Activated CD8-positive, alpha-beta memory T cell treated with anti-CD3 and anti-CD28 coated beads, Interleukin-2, amount 50 U/mL, for 48 hours (primary cell): ENCODE measurements at places on chromosomes 6 and 20.

- no peak for DNase-seq
Observed at GRCh38 chr6:134520181-134521115, 202.5 kb upstream of the SGK1 start.

DNA sequence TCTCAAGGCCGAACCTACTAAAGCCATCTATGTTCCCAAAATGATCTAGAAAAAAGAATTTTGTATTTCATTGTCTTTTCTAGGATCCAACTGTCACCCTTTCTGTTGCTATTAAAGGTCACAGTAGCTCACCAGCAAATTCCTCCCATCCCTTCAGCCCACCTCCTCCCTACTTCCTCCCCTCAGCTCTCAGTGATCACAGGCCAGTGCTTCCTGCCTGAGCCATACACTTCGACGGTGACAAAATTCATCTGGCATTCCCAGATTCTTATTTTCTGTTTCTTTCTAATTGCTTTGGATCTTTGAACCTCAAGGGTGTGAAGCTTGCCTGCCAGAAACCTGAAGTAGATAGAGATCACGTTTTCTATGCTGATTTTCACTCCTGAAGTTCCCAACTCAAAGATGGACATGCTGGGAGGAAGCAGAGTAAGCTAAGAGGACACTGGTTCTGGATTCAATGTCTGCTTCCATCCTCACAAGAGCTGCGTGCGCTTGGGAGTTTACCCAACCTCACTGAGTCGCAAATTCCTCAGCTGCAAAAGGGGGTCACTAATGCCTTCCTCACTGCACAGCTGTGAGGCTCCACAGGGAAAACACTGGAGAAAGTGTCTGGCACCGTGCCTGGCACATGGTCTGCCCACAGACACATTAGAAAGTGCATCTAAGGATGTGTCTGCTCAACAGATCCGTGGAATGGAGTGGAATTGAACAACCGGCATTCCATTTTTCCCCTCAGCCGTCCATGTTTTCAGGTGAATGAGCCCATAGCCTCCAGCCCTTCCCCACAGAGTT lies 34.5 kb downstream of the MDGA1 start:
- DNase-seq, result no peak

DNA sequence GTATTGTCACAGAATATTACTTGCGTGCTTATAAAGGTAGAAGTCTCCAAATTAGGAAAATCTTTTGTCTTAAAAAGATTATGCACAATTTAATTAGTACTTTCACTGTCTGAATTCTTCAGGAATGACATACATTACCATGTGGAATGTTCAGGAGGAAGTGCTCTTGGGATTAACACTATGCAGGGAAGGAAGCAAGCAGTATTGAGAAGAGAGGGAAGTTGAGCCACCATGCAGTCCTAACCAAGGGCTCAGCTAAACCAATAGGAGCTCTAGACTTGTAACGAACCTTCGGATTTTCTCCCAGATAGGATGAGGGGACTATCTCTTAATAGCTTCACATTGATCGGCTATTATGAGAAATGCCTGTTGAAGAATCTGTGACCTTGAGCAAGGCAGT lies 918.4 kb upstream of the MANEA start:
- no peak for DNase-seq

- DNase-seq, result no peak
Observed at GRCh38 chr6:158789115-158789917, 29.9 kb downstream of the EZR start.

DNA sequence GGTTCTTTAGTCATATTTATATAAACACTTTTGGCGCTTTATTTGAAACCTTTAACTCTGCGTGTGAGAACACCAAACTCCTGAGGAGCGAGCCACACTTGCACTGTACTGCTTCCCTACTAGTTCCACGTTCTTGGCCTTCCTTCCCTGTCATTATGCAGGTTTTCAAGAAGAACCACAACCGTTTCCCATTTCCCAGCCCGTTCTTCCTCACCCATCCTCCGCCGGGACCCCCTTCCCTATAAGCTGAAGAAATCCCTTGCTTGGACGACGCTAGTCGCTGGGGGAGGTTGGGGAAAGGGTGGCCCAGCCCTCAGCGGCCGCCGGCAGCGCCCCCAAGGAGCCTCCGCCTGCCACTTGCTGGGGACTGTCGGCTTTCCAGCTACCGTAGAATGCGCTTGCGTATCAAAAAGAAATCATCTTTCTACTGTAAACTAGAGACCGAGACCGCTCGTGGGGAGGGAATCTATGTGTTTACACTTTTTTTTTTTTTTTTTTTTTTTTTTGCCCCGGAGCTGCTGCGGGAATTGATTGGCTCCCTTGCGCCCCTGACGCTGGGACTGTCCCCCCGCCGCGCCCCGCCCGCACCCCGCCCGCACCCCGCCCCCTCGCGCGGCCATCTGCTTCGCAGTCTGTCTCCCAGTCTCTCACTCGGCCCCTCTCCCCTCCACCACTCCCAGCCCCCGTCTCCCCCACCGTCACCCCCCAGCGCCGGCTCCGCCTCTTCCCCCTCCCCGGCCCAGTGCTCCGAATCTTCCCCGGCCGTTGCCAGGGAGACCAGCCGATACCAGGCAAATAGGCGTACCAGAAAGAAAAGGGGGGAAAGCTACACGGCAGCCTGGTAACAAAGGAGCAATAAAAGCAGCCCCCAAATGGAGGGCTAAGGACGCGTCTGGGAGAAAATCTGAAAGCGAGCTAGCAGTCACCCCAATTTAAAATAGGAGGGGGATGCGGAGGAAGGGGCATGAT lies 2.3 kb upstream of the MARCKS start:
- no peak for DNase-seq

- no peak for DNase-seq
Observed at GRCh38 chr6:44771647-44772415, 384.3 kb downstream of the CDC5L start.

- DNase-seq, result no peak
Observed at GRCh38 chr6:170294813-170295509, 4.1 kb upstream of the DLL1 start.

GRCh38 chr20:10658051-10658823 lies 15.6 kb downstream of the JAG1 start:
- DNase-seq, result no peak

DNA sequence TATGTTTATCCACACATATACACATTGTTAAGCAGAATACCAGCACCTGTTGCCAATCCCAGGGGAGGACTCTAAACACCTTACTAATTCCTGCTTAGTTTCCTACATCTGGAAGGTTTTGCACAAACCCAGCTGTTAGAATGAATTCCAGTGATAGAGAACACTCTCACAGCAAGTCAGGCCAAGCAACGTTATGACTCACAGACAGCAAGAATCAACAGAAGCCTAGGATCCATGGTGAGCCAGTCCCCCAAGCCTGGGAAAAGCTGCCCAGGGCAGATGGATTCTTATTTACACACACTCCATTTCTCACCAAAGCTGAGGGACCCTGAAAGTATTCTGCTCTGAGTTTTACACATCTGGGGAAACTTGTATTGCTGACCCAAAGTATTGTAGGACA lies 291.7 kb downstream of the SLC35F1 start:
- DNase-seq, result no peak

DNA sequence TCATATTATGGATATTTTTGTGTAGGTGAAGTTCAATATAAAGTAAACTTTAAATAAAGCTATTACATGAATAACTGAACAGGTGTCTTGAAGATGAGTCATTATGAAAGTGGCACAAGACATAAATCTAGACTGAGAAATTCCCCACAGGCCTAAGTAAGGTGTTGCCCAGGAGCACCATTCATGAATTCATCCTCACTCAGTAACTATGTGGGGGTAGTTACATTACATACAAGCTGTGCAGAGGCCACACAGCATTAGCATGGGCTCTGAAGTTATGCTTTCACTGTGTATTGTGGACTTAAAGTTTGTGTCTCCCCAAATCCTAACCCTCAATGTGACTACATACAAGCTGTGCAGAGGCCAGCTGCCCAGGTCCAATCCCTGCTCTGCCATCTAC lies 65.9 kb downstream of the BCAS1 start:
- no peak for DNase-seq
